Kidney (tissue), 22 donors: ENCODE measurements at places on chromosomes 13 and 19. TPM values are rescaled to one million over a fixed set of nuclear protein-coding genes. Genes with fewer than 3 reads are reported as not detected.

B3GNT8 gene
- polyA plus RNA-seq = 6.5 TPM

ATP7B gene
- 2.0 TPM for polyA plus RNA-seq

DNA sequence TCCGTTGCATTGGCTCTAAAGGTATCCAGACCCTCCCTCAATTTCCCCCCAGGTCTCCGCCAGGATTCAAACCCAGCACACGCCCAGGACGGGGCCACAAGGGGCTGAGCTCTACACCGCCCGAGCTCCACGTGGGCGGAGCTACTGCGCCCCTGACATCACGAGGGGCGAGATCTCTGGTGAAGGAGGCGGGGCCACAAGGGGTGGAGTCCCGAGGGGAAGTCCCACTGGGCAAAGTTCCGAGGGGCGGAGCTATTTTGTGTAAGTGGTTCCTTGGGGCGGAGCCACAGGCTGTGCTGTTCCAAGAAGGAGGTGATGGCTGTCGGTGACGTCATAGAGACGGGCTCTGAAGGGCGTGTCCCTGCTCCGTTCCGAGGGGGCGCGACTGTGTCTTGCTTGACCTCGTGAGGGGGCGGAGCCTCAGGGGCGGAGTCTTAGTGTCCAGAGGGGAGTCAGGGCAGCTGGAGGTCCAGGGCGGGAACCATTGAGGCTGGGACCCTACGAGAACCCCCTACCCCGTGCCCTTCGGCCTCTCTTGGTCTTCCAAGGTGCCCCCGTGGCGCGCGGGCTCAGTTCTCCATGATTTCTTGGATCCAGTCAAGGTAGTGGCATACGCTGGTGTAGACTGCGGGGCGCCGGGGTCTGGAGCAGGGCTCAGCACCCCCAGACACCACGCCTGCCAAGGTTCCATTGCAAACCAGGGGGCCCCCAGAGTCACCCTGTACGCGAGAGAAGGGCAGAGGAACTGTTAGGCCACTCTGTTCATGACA, 1.3 kb upstream of the KLK8 start:
- no peaks in the 10 kb centered on the region for H3K4me1 ChIP-seq
- H3K27me3 ChIP-seq = no peaks in the 10 kb centered on the region
- no peaks in the 10 kb centered on the region for H3K36me3 ChIP-seq
- H3K4me3 ChIP-seq = no peak overlapping the region
- no peak overlapping the region for H3K27ac ChIP-seq

DNA sequence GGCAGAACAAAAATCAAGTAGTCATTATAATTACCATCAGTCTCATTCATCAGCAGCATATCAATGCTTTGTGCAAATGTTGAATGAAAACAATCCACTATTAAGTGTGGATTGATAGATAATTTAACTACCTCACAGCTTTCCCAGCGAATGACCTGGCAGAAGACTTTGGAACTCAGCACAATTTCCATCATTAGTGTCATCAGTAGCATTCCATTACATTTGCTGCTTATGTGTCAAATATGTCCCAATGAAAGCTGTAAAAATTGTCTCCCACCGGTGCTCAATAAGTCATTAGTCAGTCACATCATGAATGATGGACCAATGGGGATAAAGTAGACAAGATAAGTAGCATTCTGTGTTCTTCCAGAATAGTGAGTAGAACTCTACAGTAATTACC, 1513.5 kb upstream of the PRR20A start:
- H3K27me3 ChIP-seq = no peaks in the 10 kb centered on the region
- H3K4me1 ChIP-seq = no peaks in the 10 kb centered on the region
- H3K27ac ChIP-seq = no peak overlapping the region
- H3K36me3 ChIP-seq = no peaks in the 10 kb centered on the region
- no peak overlapping the region for H3K4me3 ChIP-seq
